Smooth muscle cell of the pulmonary artery (primary cell): ENCODE measurements at places on chromosomes 1 and 21. TPM values are rescaled to one million over a fixed set of nuclear protein-coding genes. Genes with fewer than 3 reads are reported as not detected.

KRTAP20-4 gene
- total RNA-seq, result not detected in 2 replicates

OR10Z1 gene
- not detected in 2 replicates for total RNA-seq

ARMH1 gene
- total RNA-seq, result 0.91 and 1.3 TPM in 2 replicates

RCSD1 gene
- 0.13 and 1.2 TPM in 2 replicates for total RNA-seq

CFHR3 gene
- not detected in 2 replicates for total RNA-seq

CELSR2 gene
- total RNA-seq, result 4.8 and 6.3 TPM in 2 replicates

ADAMTS5 gene
- 2.1 and 14.7 TPM in 2 replicates for total RNA-seq

APCS gene
- not detected in 2 replicates for total RNA-seq

GNAT2 gene
- total RNA-seq, result 0.30 and 0.33 TPM in 2 replicates
